Stimulated activated naive CD8-positive, alpha-beta T cell treated with anti-CD3 and anti-CD28 coated beads, Interleukin-15, Interleukin-2, amounts not matched to agents 100 U/mL and 50 U/mL, for 24 hours (primary cell): ENCODE measurements at places on chromosomes 3 and 15.

DNA sequence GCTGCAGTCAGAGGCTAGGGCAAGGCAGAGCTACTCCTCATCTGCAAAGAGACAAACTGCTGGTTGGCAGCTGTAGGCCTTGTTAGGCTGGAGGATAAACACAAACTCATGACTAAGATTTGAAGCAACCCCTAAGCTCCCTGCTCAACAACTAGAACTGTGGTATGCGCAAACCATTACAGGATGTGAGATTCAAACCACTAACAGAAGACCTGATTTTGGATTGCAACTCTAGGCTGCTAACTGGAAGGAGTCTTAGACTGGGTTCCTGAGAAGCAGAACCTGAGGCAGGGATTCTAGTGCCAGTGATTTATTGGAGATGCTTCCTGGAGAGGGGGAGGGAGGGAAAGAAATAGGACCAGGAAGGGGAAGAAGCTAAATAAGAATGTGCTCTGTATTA, 22.5 kb downstream of the CCR4 start:
- DNase-seq: no peak

GRCh38 chr15:51007131-51007666, 87.5 kb downstream of the TNFAIP8L3 start:
- no peak for DNase-seq

GRCh38 chr15:73284090-73284716, 84.6 kb downstream of the HCN4 start:
- no peak for DNase-seq

DNA sequence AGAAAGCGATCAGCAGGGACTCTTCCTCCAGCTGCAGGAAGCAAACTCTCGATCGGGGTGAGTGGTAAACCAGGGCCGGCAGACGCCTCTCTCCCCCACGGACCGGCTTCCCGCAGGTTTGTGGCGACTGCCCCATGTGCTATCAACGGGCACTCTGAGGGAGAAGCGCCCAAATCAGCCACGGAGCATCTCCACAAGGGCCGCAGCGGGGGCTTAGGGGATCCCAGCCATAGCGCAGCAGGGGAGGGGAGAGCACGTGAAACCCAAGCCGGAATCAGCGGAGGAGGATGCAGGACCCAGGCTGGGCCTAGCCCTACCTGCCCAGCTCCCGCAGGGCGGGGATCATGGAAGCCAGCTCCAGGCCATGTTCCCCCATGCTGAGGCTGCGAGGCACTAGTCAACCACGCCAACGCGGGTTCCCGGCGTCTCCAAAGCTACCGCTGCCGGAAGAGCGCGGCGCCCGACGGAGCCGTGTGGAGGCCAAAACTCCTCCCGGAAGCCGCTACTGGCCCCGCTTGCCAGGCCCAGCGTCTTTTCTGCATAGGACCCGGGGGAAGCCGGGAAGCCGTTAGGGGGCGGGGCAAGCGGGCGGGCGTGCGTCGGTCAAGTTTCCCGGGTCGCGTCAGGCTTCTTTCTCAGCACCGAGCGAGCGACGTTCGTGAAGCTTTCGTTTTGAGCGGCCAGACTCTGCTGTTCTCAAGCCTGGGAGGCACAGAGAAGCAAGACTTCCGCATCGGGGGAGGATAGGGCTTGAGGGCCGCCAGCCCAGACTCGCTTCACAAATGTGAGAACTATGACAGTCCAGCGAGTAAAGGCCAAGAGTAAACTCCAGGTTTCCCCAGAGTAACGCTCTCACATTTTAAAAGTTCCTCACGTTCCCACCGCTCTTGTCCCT, at the start of gene ATR:
Gene ATR, minus strand, starts transcription at position 405 of the 895 bp plus-strand sequence. Its CDS starts 29 bp downstream, at position 376.
- peak; percentile 97 for DNase-seq

DNA sequence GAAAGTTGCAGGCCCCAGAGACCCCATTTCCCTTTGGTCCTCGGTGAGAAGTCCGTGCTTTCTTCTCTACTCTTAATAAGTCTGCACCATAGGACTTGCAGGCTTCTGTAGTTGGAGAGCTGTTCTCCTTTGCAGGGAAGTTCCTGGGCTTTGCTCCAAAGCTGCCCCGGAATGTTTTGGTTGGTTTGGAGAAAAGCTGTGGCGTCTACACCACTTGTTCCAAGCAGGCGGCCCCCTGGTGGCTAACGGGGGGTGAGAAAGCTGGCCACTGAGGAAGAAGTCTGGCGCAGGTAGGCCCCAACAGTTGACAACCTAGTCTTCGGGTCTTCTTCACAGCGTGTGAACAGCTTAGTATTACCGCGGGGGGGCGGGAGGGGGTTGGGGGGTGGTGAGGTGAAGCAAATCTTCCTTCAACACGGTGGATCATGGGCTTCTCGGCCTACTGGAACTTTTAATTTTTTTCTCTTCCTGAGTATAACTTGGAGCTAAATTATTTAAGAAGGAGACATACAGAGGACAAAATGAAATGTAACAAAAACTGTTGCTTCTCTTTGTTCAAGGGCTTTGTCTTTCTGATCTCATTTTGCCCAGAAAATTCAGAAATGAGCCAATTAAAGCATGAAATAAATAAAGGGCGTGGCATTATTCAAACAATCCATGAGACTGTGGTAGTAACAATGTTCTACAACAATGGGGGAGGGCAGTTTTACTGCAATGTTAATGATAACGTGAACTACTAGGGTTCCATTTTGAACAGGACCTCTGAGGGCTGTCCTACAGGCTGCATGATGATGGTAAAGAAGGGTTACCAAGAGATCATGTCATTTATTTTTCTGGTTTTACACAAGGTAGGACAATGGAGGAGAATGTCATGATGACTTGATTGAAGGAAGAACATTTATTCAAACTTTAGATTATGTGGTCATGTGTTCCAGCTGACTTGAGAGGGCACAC, 2.2 kb upstream of the THRB start:
- DNase-seq: peak; percentile 14

- DNase-seq: no peak
These were observed 22.5 kb downstream of the CNTN3 start for GRCh38 chr3:74591946-74592345.

- no peak for DNase-seq
These were observed 427.9 kb upstream of the NR2F2 start for GRCh38 chr15:95902606-95903005.

DNA sequence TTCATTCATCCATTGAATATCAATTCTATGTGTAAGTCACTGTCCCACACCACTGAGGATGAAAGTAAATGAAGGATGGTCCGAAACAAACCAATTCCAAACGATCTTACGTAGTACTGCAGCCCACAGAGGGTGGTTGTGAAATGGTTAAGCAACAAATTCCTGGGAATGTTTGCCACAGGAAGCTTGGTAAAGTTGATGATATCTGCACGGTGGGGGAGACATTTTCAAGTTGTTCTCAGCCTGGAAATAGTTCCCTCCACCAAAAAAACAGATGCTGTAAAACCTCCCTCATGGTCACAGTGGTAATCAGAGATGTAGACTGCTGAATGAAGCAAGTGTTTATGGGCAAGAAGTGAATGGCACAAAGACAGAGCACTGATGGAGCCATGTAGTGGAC, 35.9 kb upstream of the BNC1 start:
- DNase-seq: no peak

DNA sequence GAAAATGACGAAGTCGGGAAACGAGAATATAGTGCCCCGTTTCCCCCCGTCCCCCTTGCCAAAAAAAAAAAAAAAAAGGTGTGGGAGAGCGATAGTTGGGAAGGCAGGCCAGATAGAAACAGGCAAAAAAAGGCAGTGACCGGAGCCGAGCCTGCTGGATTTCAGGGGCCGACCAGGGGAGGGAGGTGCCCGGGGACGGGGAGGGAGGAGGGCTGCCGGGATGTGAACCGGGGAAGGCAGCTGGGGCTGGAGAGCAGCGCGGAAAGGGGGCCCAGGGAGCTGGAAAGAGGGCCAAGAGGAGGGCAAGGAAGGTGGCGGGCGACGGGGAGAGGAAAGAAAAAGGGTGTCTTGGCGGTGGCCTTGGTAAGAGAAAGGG, 837 bp downstream of the LRRN1 start:
- peak; percentile 34 for DNase-seq

DNA sequence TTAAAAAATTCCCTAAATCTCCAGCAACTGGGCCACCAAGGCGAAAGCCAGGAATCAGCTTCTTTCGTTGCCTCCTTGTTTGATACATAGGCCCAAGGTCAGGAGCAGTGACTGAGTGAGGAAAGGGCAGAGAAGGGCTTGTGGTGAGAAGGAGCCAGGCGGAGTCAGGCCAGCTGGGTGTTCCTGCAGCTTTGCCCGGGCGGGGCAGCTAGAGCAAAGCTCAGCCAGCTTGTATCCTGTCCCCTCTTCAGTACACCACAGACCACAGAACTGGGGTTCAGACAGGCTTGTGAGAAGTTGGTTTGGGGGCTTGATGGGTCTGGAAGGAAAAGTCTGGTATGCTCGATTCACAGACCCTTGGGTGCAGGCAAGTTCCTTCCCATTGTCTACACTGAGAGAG, 52.6 kb downstream of the CCK start:
- DNase-seq: peak; percentile 18

DNA sequence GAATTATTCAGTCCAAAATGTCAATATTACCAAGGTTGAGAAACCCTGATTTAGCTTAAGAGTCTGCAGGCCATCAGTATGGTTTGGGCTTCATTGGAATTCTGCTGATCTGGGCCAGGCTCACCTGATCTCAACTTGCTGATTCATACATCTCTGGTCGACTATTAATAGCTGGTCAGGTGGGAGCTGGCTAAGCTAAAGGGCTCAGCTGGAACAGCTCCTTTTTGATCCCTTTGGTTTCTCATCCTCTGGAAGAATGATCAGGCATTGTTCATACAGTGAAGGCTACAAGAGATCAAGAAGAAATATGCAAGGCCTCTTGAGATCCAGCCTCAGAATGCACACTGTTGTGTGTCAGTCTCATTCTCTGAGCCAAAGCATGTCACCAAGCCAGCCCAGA, 123.3 kb upstream of the MME start:
- no peak for DNase-seq

DNA sequence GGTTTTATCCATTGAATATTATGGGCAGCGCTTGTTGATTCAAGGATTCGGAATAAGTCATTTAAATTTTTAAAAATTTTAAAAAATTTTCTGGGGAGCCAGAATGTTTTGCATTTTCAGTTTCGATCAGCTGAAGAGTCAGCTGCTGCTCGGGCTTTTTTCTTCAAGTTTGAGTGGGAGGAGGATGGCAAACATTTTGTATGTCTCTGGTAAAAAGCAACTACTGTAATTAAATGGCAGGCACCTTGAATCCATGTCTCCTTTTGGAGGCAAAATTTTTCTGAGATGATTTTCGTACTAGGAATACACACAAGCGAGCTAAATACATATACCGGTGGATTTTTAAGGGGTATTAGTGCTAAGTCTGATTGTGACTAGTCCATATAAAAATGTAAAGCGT, 612 bp downstream of the C3orf38 start:
- DNase-seq: no peak

GRCh38 chr3:35335703-35336102, 303.6 kb upstream of the ARPP21 start:
- no peak for DNase-seq

DNA sequence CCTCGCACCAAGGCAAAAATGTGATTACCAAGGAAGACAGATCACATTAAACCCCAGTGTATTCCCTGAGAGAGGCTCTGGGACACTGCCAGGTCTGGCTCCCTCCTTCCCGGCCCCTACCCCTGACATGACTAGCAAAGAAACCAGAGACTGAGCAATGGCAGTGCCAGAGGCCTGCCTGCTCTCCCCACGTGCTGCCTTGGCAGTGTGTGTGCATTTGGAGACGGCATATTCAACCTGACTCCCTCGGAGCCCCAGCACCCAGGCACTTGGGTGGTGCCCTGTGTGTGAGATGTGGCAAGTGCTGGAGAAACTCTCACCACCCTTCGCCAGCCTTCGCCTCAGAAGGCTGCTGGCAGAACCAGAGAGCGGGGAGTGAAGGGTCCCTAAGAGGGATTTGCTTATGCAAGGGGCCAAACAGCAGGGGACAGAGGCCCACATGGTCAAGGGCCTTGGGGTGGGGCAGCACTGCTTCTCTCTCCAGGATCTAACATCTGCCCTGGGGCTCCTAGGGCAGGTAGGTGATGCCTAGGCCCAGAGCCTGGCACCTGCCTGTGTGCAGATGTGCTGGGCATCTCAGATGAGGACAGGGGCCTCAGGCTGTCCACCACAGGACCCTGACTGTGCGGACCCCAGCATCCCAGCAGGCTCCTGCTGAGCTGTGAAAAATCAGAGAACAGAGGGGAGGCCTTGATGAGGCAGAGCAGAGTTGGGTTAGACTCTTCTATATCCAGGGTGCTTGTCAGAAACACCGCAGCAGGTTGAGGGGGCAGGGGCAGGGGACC, 23.6 kb upstream of the PLXNA1 start:
- no peak for DNase-seq

- no peak for DNase-seq
These were observed 47.1 kb downstream of the LMCD1 start for GRCh38 chr3:8548502-8549275.

DNA sequence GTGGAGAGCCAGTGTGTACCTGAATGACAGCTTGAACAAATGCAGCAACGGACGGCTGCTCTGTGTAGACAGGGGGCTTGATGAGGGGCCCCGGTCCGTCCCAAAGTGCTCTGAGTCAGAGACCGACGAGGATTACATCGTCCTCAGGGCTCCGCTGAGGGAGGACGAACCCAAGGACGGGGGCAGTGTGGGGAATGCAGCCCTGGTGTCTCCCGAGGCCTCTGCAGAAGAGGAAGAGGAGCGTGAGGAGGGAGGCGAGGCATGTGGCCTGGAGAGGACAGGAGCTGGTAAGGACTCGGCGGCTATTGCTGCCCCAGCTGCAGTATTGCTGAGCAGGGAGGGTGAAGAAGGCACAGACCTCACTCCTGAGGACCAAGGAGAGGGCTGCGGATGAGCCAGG, 54.4 kb upstream of the WNT7A start:
- DNase-seq: no peak

DNA sequence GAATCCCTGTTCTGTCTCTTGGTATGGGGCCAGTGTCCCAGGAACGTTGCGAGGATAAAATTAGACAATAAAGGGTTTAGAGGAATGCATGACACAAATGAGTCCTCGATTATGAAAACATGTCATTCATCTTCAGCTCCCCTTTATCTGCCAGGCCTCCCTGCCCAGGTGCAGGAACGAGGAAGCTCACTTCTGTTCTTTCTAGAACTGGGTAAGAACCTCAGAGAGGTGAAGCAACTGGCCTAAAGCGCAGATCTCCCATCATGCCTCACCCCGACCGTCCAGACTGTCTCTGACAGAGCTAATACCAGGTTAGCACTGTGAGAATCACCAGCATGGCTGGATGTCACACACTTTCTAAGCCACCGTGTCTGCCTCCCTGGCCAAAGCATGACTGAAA, 1.5 kb upstream of the ITIH1 start:
- DNase-seq: no peak

DNA sequence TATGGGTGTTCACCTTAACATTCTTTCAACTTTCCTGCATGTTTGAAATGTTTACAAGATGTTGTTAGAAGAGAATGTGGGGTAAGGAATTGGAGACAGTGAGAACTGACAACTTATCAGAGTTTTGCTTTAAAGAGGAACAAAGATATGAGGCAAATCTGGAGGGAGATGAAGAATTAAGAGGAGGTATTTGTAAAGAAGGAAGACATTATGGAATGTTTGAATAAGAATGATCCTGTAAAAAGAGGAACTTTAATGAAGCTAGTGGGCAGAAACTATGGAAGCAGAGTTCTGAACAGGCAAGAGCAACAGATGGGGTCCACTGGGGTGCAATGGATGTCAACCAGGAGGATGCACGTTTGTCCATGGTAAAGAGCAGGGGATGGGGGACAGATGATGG, 27.7 kb downstream of the PLD1 start:
- DNase-seq: no peak
